MCF 10A (cell line): ENCODE measurements at places on chromosomes 5 and 9. TPM values are rescaled to one million over a fixed set of nuclear protein-coding genes. Genes with fewer than 3 reads are reported as not detected.
A peak's percentile ranks its signal among the peaks of the same experiment; 100 is the strongest.

The CFAP90 gene
- total RNA-seq = not detected in 2 replicates

The ALDH7A1 gene
- total RNA-seq = 46.8 and 89.1 TPM in 2 replicates

The ANKRD34B gene
- not detected in 2 replicates for total RNA-seq

The ERP44 gene
- total RNA-seq = 26.3 and 31.8 TPM in 2 replicates

The LRRC19 gene
- total RNA-seq = not detected in 2 replicates

The FANCG gene
- total RNA-seq = 20.2 and 21.2 TPM in 2 replicates

The UGT3A2 gene
- total RNA-seq = not detected in 2 replicates

The HAPLN1 gene
- not detected in 2 replicates for total RNA-seq

The GAS1 gene
- total RNA-seq = 11.0 and 11.4 TPM in 2 replicates

GRCh38 chr9:77794985-77795384, 146.9 kb upstream of the GNA14 start:
- DNase-seq = no peak

DNA sequence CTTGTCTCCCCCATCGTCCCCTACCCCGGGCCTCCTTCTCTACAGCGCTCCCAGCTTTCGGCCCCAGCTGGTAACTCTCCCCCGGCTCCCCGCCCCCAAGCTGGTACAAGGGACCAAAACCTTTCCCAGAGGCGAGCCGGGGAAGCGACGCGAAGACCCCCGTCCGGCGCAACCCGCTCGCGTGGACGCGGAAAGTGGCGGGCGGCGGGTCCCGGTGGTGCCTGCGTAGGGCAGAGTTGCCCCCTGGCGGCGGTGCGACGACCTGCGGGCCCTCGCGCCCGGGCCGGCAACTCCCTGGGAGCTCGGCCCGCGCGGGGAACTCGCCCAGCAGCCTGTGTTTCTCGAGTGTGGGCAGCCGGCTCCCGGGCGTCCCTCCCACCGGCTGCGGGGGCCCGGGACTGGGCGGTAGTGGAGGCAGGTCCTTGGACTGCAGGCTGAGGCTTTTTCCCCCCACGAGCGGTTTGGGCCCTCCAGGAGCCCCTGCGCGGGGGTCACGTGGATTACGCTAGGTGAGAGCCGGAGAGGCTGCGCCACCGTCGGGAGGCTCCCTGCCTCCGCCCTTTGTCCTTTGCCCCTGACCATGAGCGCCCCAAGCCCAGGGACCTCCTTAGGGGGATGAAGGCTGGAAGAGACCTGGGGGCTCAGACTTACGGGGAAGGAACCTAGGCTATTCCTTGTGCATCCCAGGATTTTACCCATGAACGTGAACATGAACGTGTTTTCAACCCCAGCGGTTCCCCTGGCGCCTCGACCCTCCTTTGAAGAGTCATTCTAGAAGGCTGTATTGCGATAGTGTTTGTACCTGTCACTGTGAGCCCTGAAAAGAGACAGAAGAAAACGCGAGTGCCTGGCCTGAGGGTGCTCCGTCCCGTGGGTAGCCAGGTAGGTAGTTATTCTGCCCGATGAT, 2.9 kb upstream of the FOXD1 start:
- DNase-seq = peak; percentile 45

- DNase-seq = no peak
Measured at GRCh38 chr9:124199474-124199873, 58.3 kb upstream of the NEK6 start.

GRCh38 chr5:126911986-126912385, 118.4 kb downstream of the MARCHF3 start:
- DNase-seq = no peak

GRCh38 chr5:145548097-145548496, 287.0 kb downstream of the PRELID2 start:
- no peak for DNase-seq

DNA sequence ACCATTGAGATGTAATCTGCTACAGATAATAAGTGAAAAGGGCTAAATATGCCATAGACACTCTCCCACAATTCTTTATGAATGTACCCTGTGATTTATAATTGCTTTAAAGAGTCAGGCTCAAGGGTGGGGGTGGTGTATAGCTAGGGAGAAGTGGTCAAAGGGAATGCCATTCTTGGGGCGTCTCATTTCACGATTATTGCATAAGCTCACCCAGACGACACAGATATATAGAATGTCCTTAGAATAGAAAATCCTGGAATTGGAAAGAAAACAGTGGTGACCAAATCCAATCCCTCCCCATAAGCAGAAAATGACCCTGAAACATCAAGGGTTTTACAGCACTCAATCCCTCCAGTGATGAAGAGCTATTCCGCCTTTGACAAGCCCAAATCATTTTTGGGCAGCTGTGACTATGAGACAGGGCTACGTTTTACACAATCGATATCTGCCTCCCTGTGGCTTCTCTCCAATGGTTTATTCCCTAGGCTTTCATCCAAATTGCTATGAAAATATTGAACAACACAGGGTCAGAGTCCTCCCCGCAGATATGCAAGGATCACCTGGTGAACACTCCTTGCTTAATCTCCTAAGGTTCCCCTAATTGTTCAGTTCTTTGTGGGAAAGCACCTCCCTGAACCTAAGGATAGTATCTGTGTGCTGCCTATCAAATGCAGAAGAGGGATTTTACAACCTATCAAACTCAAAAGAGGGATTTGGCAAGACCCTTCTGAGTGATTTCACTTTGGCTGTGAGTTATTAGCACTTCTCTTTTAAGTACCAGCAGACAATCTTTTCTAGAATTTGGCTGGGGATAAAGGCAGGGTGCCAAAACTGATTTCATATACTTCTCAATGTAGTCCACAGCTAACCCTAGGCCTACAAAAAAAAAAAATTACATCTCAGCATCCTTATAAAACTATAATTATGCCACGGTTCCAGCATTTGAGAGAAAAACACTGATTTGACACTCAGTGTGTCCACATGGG, 144.9 kb upstream of the CDH6 start:
- DNase-seq = peak; percentile 4

DNA sequence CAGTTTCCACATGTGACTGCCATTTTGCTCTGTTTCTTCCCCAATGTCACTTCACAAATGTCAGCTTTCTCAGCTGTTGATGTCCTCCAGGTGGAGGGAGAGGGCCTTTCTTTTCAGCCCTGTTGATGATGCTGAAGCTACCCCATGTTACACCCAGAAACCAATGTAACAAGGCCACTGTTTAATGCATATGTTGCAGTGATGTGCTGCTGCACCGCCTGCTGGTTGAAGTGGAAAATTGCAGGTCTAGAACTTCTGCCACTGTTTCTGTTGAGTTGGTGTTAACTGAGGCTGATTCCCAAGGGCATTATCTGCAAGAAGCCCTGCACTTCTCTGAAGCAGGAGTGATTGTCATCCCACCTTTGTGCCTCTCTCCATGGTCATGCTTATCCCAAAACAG, 428.4 kb downstream of the KDM4C start:
- peak; percentile 67 for DNase-seq

DNA sequence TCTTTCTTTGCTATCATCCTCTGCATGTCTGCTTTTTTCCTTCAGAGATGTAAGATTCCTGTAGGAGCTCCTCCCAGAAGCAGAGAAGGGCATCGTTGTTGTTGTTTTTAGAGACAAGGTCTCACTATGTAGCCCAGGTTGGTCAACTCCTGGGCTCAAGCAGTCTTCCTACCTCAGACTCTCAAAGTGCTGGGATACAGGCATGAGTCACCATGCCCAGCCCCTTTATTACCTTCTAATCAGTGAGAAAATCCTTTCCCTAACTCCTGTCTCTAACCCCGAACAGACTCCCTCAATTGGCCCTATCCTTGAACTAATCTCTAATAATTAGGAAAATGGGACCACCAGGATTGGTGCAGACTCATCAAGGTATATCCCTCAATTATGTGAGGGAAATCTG, 64.4 kb downstream of the GALNT10 start:
- DNase-seq = no peak

- no peak for DNase-seq
Measured at GRCh38 chr9:94638335-94639060, 820 bp downstream of the FBP1 start.

DNA sequence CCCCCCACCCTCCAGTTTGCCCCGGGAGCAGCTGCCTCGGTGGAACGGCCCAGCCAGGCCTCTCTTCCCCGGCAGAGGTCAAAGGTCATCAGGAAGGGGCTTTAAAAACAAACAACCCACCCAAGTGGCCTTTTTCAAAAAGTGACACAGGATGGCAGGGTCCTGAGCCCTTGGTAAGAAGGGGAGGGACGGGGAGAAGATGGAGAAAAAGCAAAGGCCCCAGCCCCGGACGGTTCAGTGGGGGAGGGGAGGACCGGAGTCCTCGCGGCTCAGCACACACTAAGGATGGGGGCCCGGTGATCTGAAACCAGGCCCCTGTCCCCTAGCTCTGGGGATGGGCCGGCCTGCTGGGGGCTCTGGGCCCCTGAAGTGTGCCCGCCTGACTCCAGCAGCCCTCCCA, 1.1 kb downstream of the PRRX2 start:
- no peak for DNase-seq

- no peak for DNase-seq
Measured at GRCh38 chr9:77251050-77251449, 73.7 kb downstream of the VPS13A start.

DNA sequence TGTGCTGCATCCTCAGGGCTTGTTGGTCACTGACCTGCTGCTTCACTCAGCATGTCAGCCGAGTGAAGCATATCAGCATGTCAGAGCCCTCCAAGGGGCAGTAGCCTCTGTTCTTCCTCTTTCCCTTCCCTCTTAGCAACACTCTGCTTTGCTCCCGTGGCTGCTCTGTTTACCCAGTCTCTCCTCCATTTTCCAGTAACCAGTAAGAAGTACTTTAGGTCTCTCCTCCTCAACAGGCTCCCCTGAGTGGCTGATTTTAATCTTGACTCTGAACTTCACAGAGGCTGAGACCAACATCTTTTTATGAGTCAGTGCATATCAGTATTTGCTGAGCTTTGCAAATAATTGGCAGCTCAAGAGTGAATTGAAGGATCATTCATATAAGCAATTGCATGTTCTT, 18.6 kb upstream of the ADRB2 start:
- DNase-seq = no peak

DNA sequence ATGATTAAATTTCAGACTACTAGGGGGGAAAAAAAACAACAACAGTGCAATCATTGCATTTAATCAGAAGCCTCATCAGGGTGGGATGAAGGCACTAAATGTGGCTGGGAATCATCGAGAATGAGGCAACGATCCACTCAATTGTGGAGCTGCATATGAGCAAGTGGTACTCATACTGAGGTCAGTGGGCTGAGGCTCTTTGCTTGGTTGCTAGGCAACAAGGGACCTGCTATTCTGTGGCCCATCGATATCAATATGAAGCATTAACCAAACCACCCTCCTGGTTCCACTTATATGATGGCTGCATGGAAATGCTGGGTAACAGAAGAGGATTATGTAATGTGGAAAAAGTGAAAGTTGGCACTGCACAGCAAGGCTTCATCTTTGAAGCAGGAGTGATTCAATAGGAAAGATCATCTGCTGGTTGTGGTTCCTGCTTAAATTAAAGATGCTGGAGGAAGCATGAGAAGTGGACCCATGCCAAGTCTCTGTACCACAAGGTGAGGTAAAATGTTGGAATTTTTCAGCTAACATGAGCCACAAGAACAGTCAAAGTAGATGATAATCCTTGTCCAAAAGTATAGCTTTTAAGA, 159.8 kb upstream of the HMHB1 start:
- DNase-seq = peak; percentile 32

- peak; percentile 15 for DNase-seq
Measured at GRCh38 chr5:173530547-173530946, 85.9 kb downstream of the BOD1 start.

- DNase-seq = no peak
Measured at GRCh38 chr9:3435732-3436131, 90.1 kb downstream of the RFX3 start.

GRCh38 chr5:14168793-14169262, 25.7 kb downstream of the TRIO start:
- DNase-seq = no peak

DNA sequence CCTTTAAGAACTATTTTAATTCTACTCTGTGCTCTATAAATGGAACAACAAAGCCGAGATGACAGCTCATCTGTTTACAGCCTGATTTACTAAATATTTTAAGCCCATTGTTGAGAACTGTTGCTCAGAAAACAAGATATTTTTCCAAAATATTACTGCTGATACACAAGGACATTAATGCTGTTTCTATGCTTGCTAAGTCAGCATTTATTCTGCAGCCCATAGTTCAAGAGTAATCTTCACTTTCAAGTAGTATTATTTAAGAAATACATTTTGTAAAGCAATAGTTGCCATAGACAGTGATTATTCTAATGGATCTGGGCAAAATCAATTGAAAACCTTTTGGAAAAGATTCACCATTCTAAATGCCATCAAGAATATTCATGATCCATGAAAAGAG, 208.3 kb downstream of the CDH12 start:
- no peak for DNase-seq

DNA sequence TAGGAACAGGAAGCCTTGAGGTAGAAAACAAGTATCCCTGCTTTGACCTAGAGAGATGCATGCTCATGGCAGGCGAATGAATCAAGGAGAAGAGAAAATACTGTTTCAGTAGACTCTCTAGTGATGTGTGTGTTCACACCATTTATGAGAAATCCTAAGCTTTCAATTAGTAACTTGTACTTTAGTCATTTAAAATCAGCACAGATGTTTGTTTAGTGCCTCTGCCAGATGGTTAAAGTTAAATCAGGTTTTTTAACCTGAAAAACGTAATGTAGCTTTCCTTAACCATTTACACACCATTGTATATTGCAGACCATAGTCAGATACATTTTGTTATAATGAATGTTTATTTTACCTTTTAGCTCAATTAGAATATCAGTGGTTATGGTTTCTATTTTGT, 5.0 kb downstream of the TJP2 start:
- DNase-seq = no peak

- no peak for DNase-seq
Measured at GRCh38 chr9:99663856-99664255, 157.8 kb upstream of the NR4A3 start.

DNA sequence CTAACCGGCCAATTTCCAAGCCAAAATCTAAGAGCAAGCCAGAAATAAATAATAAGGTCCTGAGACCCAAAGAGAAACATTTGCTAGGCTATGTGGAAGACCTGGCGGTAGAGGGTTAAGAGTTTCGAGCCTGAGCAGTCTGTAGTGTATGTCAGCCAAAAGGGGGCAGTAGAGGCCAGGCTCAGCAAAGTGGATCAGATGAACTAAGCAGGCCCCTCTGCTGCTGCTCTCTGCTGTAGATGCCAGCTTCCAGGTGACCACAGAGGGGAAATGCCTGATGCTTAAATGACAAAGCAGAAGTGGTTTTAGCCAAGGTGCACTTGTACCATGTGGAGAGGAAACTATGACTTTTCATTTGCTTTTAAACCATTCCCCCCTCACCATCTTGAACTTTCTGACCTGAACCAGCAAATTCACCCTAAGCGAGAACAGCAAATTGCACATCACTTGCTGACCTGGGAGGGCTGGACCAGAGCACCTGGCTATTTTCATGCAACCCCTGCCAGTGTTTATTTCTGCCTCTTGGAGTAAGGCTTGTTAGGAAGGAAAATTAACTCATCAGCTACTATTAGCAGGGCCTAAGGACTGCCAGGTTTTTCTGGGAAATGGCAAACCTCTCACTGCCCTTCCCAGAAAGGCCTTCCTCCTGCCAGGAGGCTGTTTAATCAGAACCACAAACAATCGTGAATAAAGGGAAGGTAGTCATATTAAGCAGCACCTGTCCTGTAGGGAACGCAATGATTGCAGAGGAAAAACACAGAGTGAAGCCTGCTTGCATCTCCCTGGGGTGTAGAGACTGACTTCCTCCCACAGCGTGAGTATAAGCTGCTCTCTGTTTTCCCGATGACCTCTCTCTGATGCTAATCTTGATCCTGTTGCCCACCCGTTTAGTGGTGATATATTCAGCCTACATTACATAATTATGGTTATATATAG, 818.2 kb downstream of the TLR4 start:
- DNase-seq = peak; percentile 73
